BJ (cell line): ENCODE measurements at places on chromosomes 5 and 9.

DNA sequence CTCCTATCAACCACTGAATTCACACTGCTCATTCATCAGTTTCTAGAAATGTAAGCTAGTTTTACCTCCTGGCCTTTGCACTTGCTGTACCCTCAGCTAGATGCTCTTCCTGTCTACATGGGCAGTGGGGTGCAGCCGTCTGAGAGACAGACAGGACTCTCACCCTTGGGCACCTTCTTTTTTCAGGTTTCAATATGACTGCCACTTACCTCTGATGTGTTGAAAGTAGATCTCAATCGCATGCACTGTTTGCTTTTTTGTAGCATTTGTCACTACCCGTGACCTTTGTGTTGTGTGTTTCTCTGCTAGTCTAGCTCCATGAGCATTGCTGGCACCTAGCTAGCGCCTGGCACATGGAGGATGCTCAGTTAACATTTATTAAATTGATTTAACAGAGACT is 403.1 kb upstream of the TRPC7 start:
- no peak for DNase-seq

- DNase-seq, result no peak
Observed at GRCh38 chr5:159671886-159672285, 244.4 kb upstream of the ADRA1B start.

- DNase-seq, result no peak
Observed at GRCh38 chr5:93611976-93612854, 29.2 kb downstream of the NR2F1 start.

DNA sequence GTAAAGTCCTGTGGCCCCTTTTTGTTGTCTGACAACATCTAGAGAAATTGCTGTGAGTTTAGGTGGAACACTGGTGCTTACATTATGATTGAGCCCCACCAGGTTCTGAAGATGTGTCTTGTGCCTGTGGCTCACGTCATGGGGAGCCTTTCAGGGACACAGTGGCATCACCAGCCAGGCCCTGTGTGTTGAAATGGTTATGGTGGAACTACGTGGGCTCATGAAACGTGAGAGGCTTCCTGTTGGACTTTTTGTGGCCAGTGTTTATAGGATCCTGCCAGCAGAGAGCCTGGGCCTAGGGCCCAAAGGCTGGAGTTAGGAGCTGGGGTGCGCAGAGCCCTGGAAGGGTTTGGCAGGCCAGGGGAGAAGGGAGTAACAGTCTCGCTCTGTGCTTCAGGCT is 46.8 kb downstream of the TENT4A start:
- no peak for DNase-seq

DNA sequence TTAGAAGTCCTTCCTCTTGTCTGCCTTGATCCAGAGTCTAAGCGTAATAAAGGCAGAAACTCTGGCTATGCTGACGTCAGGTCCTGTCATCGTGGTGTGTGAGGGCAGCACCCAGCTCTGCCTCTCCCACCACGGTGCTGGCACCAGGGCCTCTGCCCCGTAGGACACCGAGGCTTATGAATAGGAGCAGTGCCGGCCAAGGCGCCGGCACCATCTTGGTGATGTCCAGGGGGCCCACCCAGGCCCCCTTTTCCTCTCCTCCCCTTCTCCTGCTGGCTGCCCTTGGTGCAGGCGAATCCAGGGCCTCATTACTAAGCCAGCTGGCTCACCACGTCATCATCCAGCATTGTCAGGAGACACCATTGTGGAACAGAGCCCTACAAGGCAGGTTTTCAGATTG is 252.3 kb downstream of the FANCC start:
- no peak for DNase-seq

DNA sequence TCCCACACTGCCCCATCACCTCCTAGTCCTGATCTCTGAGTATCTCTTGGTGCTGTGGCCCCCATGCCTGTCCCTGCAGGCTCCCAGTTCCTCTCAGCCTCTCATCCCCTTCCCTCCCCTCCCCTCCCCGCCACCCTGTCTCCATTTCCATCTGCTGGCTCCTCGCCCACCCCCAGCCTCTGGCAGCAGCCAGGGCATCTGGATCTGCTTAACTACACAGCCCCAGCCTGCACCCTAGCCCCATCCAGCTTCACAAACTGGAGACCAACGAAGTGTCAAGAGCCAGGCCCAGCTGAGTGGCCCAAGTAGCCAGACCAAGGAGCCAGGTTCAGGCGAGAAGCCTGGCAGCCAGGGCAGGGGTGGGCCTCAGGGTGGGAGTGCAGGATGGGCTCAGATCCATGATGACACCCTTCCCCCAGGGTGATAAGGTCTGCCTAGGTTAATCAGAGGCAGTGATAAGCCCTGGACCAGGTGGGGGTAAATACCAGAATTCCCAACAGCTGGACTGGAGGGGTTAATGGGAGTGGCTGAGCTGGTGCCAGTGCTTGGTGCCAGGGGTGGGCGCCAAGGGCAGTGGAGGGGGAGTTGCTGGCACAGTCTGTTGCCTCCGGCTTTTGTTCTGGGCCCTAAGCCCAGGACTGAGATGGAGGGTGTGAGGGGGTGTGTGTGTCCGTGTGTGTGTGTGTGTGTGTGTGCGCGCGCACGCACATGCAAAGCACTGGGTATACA is 2.5 kb downstream of the IL11RA start:
- DNase-seq, result no peak

DNA sequence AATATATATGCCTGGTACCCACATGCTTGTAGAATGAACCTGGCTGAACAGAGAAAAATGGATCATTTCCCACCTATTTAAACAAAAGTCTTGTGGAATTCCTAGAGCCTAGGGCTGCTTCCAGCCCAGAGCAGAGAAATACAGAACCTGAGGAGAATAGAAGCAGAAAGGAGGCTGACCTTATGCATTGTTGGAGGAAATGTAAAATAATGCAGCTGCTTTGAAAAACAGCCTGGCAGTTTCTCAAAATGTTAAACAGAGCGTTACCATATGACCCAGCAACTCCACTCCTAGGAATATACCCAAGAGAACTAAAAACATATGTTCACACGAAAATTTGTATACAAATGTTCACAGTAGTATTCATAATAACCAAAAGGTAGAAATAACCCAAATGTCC is 15.1 kb downstream of the MAPKAP1 start:
- DNase-seq, result no peak

- DNase-seq, result no peak
Observed at GRCh38 chr5:175325681-175326080, 118.3 kb downstream of the DRD1 start.

DNA sequence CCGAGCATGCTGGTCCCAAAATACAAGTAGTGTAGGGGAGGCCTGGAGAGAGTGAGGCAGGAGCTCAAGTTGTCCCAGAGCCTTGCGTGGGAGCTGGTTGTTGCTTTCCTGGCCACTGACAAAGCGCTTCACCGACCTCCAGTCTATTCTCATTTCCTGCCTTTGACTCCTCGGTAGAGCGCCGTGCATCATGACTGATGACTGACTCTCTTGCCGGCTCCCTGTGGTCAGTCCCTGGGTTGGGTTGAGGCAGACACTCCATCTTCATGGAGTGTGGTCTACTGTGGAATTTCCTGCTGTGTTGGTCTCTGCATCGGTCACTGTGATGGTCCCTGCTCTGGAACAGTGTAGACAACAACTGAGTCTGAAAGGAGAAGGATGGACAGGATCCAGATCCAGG is 175.1 kb upstream of the S1PR3 start:
- peak; percentile 19 for DNase-seq

DNA sequence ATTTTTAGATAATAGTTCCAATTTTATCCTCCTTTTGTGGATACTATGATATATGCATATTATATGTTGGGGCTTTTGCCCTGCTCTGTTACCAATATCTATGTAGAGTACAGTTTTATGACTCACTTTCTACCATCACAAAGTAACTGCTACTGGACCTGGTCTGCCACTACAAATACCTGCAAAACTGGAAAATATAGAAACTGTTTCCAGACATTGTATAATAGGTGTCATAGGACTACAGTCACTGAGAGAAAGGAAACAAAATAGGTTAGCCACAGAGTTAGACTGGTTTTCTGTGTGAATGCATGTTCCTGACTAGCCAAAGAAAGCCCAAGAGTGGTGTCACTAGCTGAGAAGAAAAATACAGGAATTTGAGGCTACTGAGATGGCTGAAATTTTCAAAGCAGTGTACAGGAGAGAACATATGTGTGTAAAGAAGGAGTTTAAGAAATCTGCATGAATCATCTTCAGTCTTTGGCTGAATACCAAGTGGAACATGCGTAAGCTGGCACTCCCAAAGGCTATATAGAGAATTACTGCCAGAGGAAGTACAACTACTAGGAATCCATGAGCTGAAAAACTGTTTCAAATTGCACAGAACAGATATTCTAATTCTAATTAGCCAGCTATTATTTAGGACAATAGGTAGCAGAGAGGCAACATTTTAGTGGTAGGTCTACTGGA is 29.0 kb upstream of the FAM174A start:
- peak; percentile 6 for DNase-seq

- no peak for DNase-seq
Observed at GRCh38 chr9:93673021-93673838, 96.8 kb downstream of the PHF2 start.

DNA sequence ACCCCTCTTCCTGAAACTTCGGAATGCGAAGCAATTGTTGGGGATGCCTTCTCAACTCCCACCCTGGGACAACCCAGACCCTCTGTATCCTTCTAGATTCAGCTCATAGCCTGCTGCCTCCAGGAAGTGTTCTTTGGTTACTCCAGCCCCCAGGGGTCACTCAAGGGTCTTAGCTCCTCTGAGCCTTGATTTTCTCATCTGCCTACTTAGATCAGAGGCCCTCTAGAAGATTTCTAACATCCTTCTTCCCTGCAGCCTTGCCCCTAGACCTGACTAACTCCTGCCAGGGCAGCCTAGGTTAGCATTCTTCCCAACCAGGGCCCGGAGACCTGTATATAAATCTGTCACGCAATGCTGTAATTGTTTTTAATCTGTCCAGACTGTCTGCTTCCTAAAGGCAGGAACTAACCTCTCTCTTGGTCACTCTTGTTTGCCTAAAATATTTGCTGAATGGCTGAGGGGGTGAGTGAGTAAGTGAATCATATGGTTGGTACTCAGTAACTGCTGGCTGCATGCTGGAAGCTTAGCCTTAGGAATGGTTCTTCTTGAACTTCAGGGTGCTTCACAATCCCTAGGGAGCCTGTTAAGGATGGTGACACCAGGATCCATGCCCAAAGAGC is 8.2 kb downstream of the GALNT10 start:
- peak; percentile 42 for DNase-seq

- no peak for DNase-seq
Observed at GRCh38 chr5:59542851-59543820, 350.4 kb downstream of the PDE4D start.

DNA sequence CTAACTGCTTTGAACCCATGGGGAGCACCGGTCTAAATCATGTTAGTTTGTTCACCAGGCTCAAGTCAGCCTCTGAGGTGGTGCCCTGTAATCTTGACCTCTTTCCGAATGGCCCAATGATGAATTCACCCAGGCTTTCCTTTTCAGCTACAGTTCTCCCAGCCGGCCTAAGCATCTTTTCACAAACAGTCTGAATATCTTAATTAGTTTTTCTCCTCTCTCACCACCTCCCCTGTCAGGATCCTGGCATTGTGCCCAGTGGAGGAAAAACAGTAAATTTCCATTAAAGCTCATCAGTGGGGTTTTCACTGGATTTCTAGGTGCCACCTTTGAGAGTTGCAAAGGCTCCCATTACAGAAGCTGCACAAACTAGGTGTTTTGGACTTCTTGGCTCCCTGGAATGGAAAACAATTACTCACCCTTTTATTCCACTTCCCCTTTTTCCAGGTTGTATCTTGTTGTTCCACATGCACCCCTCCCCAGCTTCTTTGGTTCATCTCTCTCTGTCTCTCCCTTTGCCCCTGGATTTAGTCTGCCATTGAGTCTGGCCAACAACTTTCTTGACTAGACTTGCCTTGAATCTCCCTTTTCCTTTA is 69.4 kb upstream of the ADAMTSL1 start:
- DNase-seq, result no peak

GRCh38 chr5:132608107-132608506 is 49.9 kb upstream of the IL13 start:
- peak; percentile 19 for DNase-seq

GRCh38 chr9:116987721-116988485 is 300.8 kb downstream of the TRIM32 start:
- DNase-seq, result no peak

DNA sequence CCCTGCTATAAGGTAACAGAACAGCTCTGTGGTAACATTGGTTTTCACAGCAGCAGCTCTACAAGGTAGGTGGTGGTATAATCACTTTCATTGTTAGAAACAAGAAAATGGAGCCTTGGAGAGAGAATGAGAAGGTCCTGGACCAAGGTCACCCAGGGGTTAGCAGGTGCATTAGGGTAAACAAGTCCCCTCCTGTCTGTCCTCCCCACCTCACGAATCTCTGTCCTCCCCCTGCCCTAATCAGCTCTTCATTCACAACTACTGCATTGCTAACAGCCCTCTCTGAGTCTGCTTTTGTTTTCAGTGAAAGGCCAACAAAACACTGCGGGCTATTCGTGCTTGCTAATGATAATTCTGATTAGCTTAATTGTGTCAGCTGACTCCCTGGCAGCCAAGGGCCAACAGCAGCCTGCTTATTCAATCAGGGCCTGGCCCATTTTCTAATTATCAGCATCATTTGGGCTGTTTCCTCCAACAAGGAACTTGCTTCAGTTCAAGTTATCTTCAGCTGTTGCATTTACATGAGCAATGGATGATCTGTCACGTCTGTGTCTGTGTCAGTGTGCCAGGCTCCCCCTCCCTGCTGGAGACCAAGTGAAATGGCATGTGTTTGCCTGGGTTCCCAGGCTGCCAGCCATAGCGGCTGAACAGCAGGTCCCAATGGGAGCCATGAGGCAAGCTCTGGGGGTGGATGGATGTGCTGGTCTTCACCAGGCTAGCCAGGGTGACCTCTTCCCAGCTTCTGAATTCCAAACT is 56.7 kb upstream of the EQTN start:
- DNase-seq, result no peak

GRCh38 chr5:35458824-35459207 is 158.8 kb upstream of the SPEF2 start:
- no peak for DNase-seq

DNA sequence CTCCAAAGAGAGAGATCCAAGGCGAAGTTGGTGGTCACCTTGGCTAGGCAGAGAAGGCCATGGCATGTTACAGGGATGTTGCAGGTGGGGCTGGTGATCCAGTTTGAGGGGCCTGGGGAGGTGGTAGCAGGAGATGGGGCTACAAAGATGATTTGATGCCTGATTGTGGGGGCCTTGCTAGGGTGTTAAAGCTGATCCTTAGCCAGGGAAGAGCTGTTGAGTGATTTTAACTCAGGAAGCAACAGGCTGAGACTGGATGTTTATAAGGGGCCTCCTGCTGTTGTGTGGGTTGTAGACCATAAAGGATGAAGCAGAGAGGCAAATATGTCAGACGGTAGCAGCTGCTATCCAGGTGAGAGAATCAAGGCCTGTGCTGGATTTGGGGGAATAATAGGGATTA is 19.0 kb upstream of the SMAD5 start:
- no peak for DNase-seq
